ENCODE measurements at places on chromosomes 2 and 18. TPM values are rescaled to one million over a fixed set of nuclear protein-coding genes. Genes with fewer than 3 reads are reported as not detected.

Gene CD207
- total RNA-seq: 5.3 TPM

Gene IGFBP5
- 508 TPM for total RNA-seq

Gene RASGRP3
- total RNA-seq: 18.0 TPM

Gene FBXO48
- 1.7 TPM for total RNA-seq

Gene TMEM178A
- total RNA-seq: 19.2 TPM

Gene RNF144A
- total RNA-seq: 52.6 TPM

Gene CD28
- 2.7 TPM for total RNA-seq

Gene VWA3B
- total RNA-seq: not detected

Gene KCNG2
- 1.9 TPM for total RNA-seq

Gene BBS5
- total RNA-seq: 33.8 TPM

Gene OTOS
- not detected for total RNA-seq

Measured in camera-type eye (tissue), 1 donor.